ENCODE measurements at places on chromosomes 1 and 21.

DNA sequence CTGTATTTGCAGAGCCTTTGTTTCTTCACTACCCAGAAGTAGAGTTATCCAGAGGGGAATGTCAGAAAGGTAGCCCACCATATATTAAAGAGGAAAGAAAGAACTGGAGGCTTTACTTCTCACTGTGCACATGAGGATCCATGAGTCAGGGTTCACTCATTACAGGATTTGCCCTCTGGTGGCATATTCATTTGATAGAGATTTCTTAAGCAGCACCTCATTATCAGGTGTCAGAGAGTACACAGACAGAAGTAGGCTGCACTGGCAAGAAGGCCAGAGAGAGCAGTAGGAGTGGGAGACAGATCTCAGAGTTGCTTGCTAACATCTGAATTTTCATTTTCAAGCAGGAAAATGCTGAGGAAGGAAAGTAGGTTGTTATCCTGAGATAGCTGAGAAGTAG is 123.8 kb downstream of the PIK3R3 start:
- DNase-seq, result no peak

- no peak for DNase-seq
Observed at GRCh38 chr1:218717575-218717974, 372.4 kb downstream of the TGFB2 start.

GRCh38 chr1:210250998-210251679 is 18.5 kb downstream of the SERTAD4 start:
- no peak for DNase-seq

- no peak for DNase-seq
Observed at GRCh38 chr1:244437086-244437468, 14.6 kb downstream of the ADSS2 start.

- no peak for DNase-seq
Observed at GRCh38 chr1:218679988-218680748, 335.0 kb downstream of the TGFB2 start.
